ENCODE measurements at places on chromosomes 1 and 21. TPM values are rescaled to one million over a fixed set of nuclear protein-coding genes. Genes with fewer than 3 reads are reported as not detected.
A peak's percentile ranks its signal among the peaks of the same experiment; 100 is the strongest.

- DNase-seq = no peak
Measured at GRCh38 chr1:117830222-117830621, 99.2 kb downstream of the GDAP2 start.

DNA sequence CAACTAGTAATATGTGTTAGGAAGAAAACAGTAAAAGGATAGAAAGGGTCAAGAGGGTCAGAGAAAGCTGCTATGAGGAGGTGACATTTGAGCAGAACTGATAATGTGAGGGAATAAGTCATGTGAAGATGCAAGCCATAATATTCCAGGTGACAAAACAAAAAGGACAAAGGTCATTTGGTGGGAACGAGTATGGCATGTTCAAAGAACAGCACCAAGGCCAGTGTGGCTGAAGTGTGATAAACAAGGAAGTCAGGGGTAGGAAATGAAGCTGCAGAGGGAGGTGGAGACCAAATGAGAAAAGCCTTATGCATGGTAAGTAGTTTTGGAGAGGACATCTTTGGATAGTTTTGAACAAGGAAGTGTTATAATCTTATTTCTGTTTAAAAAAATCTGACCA is 46.7 kb downstream of the LPGAT1 start:
- peak; percentile 51 for DNase-seq

- peak; percentile 31 for DNase-seq
Measured at GRCh38 chr21:41737651-41738324, 29.1 kb downstream of the RIPK4 start.

DNA sequence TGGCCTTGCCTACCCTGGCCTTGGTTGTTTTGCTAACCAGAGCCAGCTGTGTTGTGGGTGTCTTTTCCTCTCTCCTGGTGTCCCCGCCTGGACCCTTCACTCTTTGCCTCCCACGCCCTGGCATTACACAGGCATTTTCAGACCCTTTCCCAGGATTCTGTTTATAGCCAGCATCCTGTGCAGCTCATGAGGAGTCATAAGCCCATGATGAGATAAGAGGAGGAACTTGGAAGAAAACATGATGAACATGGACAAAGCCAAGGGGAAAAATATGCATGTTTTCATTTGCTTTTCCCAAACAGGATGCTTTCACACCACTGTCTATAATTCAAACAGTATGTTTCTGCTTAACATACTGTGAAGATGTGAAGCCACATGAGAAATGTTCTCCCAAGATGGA is 18.7 kb upstream of the WARS2 start:
- no peak for DNase-seq

DNA sequence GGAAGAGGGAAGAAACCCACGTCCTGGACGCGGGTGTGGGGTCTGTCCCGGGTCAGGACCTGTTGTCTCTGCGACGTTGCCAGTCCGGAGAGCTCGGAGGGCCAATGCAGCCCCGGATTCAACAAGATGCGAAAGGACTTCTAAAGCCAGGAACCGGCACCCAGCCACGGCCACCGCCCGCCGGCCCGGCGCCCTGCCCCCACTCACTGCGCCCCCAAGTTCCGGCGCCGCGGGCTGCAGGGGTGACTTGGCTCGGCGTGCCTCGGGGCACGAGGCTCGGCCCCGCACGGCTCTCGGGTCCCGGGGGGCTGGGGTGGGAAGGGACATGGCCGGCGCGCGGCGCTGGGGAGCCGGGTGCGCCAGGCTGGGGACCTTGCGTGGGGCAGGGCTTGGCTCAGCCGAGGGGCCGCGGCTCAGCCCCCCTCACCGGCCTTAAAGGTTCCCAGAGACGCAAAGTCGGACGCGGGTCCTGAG is 51.8 kb upstream of the H6PD start:
- no peak for DNase-seq

SPOCD1 gene
- polyA plus RNA-seq = 5.5 TPM

DNA sequence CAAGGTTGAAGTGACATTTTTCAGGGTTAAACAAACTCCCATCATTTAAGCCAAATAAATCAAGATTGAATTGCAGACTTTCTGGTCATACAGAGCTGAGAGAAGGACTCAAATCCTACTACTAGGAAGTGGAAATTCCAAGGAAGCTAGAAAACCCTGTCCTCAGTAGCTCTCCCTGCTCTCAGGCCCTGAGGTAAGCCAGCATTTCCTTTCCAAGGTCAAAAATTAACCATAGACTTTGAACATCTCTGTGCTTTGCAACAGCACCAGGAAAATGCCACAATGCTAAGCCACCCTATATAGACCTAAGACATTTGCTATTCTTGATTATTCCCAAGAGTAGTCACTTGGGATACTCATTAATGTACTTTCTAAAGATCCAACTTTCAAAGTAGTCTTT is 45.1 kb downstream of the LUZP1 start:
- DNase-seq = no peak

DNA sequence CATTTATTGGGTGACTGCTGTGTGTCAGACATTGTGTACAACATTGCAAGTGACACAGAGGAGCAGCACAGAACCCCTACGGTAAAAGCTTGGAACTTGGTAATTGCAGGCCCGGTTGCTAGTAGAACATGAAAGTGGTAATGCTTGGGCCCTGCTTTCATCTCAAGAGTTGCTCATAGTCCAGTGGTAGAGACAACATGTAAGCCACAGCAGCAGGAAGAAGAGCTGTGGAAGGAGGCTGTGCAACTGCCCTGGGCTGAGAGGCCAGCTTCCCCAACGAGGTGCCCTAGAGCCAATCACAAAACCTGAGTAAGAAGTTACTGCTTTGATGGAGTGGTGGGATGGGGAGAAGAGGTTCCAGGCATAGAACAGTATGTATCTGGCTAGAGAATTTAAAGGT is 18.4 kb downstream of the CNIH4 start:
- no peak for DNase-seq

DNA sequence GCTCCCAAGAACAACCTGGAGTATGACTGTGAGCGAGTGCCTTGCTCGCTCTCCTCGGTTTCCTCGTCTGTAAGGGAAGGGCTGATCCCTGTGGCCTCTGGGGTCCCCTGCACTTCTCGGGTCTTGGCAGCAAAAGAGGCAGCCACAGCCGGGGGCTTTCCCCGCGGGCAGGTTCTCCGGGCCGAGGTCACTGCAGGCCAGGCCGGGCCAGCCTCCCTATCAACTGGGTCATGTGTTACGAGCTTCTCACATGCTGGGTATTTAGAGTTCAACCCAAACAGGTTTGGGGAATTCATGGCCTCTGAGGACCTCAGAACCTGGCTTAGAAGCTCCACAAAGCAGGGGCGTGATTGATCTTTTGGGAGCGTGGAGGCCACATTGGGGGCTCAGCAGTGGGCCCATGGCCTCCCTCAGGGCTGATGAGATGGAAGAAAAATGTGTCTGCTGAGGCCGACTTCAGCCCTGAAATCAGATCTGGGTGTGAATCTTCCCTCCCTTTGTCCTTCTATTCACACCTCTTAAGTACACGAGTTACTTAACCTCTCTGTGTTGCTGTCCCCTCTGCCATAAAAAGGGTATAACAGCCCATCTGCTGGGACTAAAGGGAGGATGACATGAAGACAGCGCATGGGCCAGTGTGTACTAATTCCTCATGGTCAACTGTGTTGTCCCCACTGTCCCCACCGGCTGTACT is 103.7 kb downstream of the PRDM2 start:
- no peak for DNase-seq

GRCh38 chr1:8540261-8540941 is 222.5 kb downstream of the SLC45A1 start:
- DNase-seq = no peak

FYB2 gene
- polyA plus RNA-seq = not detected

DNA sequence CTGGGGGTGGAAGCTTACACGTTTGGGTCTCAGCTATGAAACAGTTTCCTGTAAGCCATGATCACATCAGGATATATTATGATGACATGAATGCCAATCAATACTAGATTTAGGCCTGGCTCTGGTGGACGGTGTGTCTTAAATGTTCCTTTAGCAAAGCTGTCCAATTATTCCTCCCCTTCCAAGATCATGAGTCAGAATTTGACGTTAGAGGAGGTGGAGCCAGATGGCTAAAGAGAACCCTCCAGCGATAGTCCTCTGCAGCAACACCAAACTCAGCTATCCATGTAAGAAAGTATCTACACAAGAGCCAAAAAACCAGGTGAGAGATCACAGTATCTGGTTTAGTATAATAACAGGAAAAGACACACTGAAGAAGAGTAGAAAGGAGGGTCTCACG is 47.8 kb downstream of the PACC1 start:
- DNase-seq = no peak

DNA sequence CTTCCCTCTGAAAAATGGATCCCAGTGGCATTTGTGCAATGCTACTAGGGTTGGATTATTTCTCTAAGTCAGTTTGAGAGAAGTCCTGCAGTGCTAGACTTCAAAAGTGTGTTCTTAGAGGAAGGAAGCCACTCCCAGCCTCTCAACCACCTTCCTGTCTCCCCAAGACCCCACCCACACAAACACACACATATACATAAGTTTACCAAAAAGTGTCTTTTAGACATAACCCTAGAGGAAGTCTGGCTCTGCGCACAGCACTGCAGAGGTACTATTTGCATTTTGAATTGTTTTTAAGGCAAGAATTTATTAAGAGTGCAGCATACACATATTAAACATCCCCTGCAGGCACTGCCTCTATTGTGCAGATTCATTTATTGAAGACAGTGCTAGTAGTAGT is 127.3 kb downstream of the HHIPL2 start:
- no peak for DNase-seq

DNA sequence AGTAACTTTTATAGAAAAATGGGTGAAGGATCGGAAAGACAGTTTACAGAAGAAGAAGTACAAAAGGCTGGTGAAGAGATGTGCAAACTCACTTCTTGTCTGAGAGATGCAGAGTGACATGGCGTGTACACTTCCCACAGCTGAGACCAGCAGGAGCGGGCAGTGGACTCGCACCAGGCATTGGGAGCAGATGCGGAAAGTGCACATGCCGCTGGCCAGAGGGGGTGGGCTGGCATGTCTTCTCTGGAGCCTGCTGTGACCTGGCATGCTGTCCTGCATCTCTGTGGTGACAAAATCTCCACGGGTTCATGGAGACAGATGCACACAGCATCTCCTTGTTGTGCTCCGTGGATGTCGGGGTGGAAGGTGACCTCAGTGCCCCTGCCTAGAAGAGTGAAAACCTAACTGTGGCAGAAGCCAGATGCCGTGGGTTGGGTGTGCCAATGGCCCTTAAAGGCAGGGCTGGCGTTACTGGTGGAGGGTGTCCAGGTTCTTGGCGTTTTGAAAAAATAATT is 128.6 kb upstream of the COL6A1 start:
- no peak for DNase-seq

MSH4 gene
- polyA plus RNA-seq = 0.03 TPM

RIMKLA gene
- polyA plus RNA-seq = 0.35 TPM

KCNE2 gene
- not detected for polyA plus RNA-seq

DNA sequence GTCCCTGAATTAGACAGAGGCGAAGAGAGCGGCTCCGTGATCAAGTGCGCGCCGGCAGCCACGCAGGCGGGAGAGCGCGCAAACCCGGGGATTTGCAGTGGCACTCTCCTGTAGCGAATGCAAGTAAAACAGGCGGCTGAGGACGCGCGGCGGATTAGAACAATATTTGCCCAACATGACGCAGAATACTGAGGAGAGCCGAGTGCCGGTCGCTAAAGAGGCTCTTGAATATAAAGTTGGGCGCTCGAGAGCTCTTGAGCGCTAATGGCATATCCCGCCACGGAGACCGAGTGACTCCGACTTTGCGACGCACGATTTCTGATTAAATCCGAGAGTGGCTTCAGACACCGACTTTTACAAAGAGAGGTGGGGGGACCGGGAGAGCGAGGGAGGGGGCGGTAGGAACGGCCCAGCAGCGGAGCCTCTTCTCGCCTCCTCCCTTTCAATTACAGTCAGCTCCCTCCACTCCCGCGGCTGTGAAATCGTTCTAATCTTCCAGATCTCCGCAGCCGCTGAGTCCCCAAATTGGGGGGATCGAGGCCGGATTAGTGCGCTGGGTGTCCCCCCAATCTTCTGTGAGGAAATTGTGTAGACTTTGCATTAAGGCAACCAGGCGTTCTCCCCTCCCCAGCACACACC is 2.3 kb downstream of the PAX7 start:
- DNase-seq = peak; percentile 16

TCP10L gene
- polyA plus RNA-seq = 0.30 TPM

- no peak for DNase-seq
Measured at GRCh38 chr1:221911714-221912113, 169.8 kb upstream of the DUSP10 start.

DNA sequence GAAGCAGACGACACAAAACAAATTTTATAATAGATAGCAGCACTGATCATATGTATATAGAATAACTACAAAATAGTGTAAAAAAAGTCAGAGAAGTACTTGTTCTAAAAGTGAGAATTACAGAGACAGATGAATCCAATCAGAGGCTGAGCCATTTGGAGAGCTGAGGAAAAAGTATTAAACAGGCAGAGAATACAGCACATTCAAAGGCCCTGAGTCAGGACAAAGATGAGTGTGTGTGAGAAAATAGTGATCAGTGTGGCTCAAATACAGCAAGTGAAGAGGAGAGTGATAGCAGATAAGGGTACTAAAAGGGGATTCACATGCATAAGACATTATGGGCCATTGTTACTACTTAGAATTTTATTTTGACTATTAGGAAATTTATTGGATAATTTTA is 430.6 kb upstream of the BRINP3 start:
- no peak for DNase-seq

- DNase-seq = no peak
Measured at GRCh38 chr1:28190996-28191645, 14.6 kb upstream of the PTAFR start.

DNA sequence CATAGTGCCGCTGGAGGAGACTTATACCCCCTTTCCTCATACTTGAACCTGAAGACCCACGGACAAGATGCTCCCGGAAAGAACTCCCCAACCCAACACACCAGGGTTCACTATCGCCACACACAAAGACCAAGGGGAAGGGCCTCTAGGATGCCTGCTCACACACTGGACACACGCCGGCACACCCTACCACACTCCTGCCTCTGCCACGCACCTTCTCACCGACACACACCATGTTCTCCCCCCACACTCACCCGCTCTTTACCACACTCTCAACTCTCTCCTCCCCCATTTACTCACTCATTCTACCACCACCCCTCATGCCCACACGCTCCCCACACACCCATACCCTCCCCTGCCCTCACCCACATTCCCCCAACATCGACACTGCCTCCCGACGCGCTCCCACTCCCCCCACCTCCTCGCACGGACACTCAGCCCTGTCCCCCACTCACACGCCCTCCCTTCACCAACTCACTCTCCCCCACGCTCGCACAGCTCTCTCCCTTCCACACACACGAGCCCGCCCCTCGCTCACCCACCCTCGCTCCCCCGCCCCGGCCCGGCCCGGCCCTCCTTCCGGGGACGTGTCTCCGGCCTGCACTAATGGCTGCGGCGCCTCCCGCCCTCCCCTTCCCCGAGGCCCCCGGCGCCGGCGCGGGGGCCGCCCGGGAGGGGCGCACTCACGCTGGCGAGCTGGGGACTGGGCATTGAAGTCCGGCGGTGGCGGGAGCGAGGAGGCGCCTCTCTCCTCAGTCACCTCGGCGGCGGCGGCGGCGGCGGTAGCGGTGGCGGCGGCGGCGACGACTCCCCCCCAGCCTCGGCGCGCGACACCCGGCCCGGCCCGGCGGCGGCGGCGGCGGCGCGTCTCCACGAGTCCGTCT is 626 bp downstream of the PTP4A2 start:
- DNase-seq = peak; percentile 37

Measured in A549 (cell line).